Activated CD4-positive, alpha-beta T cell treated with anti-CD3 and anti-CD28 coated beads, Interleukin-2, amount 50 U/mL, for 1 hour (primary cell): ENCODE measurements at places on chromosomes 5 and 9.
A peak's percentile ranks its signal among the peaks of the same experiment; 100 is the strongest.

- no peak for DNase-seq
Measured at GRCh38 chr9:124553738-124554137, 46.5 kb upstream of the NR5A1 start.

DNA sequence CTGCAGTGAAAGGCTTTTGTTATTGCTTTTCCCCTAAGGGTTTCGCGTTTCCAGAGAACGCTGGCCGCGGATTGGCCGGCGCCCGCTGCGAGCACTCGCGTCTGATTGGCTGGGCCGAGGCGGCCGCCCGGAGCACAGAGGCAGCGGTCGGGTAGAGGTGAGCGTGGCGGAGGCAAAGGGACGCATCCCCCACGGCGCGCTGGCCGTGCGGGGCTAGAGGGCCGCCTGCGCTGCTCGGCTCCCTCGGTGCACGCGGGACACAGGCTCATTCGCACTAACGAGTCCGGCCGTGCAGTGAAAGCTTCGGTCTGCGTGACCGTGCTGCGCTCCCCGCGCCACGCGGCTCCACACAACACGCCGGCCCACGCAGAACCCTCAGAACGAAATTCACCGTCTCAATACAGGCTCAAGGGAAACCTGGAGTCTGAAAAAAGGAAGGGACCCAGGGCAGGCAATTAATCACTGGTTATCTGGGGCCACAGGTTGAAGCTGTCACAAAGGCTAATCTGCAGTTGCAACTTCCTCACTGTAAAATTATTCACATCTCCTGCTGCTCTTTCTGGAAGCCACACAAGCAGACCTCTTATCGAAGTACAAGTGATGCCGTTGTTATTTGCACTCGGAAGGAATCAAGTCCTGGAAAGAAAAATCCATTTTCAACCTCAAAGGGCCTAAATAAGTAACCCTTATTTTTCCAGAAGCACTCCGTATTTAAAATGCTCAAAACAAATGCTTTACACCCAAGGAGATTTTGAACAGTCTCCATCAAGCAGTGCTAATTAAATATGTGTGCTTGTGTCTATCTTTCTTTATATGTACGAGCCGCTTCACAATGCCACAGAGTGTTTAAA, 94.6 kb downstream of the ZNF608 start:
- no peak for DNase-seq

GRCh38 chr5:33721491-33722200, 170.1 kb downstream of the ADAMTS12 start:
- no peak for DNase-seq

- peak; percentile 30 for DNase-seq
Measured at GRCh38 chr9:128068386-128069205, 564 bp downstream of the SLC25A25 start.

- DNase-seq, result peak; percentile 31
Measured at GRCh38 chr5:157994906-157995519, 136.1 kb upstream of the CLINT1 start.

- no peak for DNase-seq
Measured at GRCh38 chr5:56346044-56346710, 113.0 kb upstream of the ANKRD55 start.

DNA sequence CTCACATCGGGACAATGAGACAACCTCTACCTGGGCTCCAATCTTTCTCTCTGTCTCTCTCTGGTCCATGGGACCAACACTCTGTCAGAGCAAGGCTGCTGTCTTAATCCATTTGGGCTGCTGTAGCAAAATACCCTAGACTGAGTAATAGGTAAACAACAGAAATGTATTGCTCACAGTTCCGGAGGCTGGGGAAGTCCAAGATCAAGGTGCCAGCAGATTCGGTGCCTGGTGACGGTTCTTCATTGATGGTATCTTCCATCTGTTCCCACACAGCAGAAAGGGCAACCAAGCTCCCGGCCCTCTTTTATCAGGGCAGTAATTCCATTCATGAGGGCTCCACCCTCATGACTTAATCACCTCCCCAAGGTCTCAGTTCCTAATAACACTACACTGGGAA, 61.3 kb upstream of the SPOCK1 start:
- DNase-seq, result no peak

GRCh38 chr9:93294011-93294410, 110.1 kb downstream of the WNK2 start:
- DNase-seq, result no peak
